ENCODE measurements at places on chromosomes 2 and 18.

- no peak for DNase-seq
These were observed 18.8 kb downstream of the CNDP2 start for GRCh38 chr18:74514860-74515495.

GRCh38 chr2:113137827-113138226 lies 10.4 kb downstream of the IL1RN start:
- DNase-seq, result no peak

GRCh38 chr2:3647831-3648651 lies 10.0 kb upstream of the ALLC start:
- DNase-seq, result no peak

DNA sequence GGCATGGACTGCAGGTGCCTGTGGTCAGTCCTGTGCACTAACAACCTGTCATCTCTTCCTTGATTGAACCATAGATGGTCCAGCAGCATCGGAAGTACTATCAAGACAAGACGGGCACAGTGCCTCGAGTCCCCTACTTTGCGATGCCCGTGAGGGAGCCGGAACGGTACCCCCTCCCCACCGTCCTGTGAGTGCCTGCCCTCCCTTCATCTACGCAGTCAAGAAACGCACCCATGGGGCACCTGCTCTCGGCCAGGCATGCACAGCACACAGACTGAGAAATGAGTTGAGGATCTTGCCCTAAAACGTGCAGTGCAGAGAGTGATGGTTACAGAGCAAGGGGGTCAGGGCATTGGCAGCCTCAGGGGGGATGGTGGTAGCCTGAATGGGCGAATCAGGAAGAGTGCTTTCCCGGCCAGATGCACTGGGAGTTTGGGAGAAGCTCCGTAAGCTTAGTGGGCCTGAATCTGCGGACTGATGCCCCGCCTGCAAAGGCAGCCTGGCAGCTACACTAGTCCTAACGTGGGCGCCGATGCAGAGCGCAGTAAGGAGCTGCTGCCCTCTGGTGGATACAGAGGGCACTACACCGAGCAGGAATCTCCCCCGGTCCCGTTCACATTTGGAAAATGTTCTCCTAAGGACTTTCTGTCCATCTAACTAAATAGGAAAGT lies 63.6 kb downstream of the CIB4 start:
- DNase-seq, result peak; percentile 58

- DNase-seq, result no peak
These were observed 11.2 kb upstream of the DAW1 start for GRCh38 chr2:227860221-227860641.

DNA sequence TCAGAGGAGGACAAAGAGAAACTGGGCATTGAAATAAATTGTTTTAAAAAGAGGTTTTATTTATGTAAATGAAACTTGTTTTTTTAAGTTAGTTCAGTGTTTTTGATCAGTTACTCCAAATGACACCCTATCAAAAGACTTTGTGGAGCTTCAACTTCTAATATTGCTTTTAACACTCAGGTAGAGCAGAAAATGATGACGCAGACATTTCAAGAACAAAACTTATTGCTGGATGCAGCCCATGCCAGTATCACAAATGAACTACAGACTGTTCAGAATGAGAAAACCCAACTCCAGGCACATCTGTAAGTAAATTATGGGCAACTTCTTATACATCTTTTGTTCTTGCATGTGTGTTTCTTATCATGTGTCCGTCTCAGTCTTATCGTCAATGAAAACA lies 36.4 kb downstream of the CCDC150 start:
- no peak for DNase-seq

GRCh38 chr18:22503803-22504202 lies 86.1 kb upstream of the CTAGE1 start:
- peak; percentile 87 for DNase-seq

- DNase-seq, result no peak
These were observed 11.8 kb downstream of the NDUFA10 start for GRCh38 chr2:240013343-240013742.

DNA sequence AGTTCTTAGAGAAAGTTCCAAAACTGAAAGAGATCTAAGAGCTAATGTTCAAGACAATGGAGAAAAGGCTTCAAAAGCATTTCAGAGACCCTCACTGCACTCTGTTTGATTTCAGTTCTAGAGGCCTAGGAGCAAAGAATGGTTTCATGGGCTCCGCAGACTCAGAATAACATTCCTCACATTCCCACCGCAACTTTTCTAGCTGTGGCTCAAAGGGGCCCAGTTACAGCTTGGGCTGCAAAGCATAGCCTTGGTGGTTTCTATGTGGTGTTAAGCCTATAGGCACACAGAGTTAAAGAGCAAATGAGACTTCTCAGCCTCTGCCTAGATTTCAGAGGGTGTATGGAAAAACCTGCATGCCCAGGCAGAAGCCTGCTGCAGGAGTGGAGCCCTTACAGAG lies 73.0 kb downstream of the FSIP2 start:
- DNase-seq, result no peak

GRCh38 chr2:120802158-120802557 lies 66.5 kb downstream of the GLI2 start:
- DNase-seq, result no peak

DNA sequence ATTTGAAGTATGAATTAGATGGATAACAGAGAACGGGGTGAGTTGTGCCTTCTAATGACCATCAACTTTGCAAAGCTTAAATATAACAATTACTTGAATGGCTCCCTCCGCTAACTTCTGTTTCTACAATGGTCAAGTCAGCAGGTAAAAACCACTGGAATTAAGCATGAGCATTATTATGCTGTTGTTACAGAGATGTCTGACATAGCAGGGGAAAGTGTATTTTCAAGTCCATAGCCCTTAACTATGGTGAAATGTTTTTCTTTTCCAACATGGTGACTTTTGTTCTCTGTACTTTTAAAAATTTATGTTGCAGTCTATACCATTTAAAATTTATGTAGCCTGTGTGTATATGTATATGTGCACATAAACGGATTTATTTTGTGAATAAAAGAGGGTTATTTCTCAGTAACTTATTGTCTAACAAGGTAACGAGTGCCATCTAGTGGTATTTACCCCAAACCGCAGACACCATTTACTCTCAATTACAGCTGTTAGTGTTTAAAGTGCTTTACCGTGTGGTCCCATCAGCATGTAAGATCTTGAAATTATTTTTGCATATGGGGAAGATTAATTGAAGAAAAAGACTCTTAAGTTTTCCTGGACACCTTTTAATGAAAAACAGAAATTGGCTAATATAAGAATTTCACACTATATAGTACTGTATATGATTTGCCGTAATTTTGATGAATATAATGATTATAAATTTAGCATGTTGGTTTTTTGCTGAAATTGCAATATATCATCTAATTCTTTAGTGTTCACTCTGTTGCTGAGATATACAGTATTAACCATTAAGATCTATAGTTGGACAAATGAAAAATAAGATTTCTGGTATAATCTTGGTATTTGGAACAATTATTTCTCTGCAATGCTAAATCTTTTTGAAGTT lies 78.2 kb downstream of the UBE2E3 start:
- DNase-seq, result no peak

GRCh38 chr18:75073654-75074053 lies 135.3 kb downstream of the PTGR3 start:
- no peak for DNase-seq

DNA sequence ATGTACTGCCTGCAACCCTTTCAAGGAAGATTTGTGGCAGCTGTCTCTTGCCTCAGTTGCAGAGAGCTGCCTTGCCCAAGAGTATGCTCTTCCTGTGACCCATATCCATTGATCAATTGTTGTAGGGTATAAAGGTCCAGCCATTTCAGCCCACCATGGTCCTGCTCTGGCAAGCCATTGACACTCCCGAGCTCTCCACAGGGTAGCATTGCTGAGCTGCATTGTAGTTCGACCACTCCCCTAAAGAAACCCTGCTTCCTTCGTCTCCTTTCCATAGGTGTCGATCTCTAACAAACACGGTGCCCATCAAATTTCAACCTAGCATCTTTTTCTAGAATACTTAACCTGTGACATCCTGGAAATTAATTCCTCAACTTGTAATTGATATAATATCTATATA lies 104.9 kb upstream of the NDUFV2 start:
- no peak for DNase-seq

DNA sequence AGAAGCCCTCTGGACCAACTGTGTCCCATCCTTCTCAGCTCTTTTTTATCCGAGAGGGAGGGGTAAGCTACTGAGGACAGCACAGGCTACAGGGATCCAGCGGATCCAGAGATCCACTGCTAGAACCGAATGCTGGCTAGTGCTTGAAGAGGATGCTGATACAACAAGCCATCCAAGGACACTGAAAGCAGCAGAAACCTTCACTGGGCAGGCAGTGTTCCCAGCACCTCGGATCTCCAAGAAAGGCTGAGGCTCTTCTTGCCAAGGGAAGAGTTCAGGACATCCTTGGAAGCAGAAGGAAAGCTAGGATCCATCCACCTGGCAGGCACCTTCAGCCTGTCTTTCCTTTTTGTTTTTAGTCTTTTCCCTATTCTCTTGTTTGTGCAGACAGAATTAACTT lies 13.2 kb upstream of the FHOD3 start:
- no peak for DNase-seq

DNA sequence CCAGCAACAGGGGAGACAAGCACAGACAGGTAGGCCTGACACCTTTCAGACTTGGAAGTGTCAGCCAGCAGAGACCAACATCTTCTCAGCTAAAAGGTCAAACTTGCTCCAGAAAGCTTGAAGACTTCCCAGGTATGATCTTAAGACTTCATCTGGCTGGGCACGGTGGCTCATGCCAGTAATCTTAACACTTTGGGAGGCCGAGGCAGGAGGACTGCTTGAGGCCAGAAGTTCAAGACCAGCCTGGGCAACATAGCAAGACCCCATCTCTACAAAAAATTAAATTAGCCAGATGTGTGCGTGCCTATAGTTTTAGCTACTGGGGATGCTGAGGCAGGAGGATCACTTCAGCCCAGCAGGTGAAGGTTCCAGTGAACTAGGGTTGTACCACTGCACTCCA lies 39.0 kb upstream of the SPRED2 start:
- DNase-seq, result no peak

- DNase-seq, result no peak
These were observed 5.3 kb downstream of the DDX1 start for GRCh38 chr2:15596968-15597367.

- DNase-seq, result no peak
These were observed 106.8 kb downstream of the ARHGAP28 start for GRCh38 chr18:6836331-6836730.

DNA sequence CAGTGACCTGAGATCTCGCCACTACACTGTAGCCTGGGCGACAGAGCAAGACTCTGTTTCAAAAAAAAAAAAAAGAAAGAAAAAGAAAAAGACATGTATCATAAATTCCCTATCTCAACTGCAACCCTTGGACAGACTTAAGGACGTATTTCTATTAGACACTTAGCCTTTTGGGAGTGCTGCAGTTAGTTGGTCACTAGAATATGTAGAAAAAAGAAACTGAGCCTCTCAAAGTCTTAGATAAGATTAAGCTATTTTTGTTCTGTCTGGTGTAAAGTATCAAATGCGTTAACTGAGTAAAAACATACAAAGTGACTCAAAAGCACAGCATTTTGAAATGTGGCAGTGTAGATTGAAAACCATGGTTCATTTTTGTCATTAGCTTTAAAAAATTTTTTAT lies 7.3 kb downstream of the NBEAL1 start:
- no peak for DNase-seq

GRCh38 chr2:186771395-186771794 lies 77.5 kb downstream of the FAM171B start:
- no peak for DNase-seq

- no peak for DNase-seq
These were observed 390.9 kb upstream of the VWC2L start for GRCh38 chr2:214019973-214020345.

GRCh38 chr2:8794923-8795825 lies 42.2 kb downstream of the KIDINS220 start:
- peak; percentile 21 for DNase-seq

- no peak for DNase-seq
These were observed 238.3 kb upstream of the RASGRP3 start for GRCh38 chr2:33238111-33238510.

- no peak for DNase-seq
These were observed 255.7 kb downstream of the HNMT start for GRCh38 chr2:138219961-138220360.

DNA sequence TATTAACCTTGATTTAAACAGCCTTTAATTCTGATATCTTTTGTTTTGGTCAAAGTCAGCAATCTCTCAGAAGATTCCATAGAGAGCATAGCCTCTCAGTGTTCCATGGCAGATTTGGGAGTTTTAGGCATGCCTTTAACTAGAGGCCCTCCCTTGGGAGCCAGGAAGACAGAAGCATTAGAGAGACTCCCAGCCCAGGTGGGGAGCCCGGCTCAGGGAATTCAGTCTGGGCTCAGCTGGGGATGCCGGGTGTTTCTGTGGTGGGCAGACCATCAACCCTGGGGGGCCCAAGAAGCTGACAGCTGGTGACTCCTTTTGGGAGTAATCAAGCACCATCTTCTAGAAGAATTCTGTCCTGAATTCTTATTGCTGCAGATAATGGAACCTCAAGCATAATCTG lies 99.7 kb upstream of the CELF4 start:
- no peak for DNase-seq

- DNase-seq, result peak; percentile 2
These were observed 17.8 kb downstream of the NLRC4 start for GRCh38 chr2:32246911-32247310.
